ENCODE measurements at places on chromosomes 12 and 14. TPM values are rescaled to one million over a fixed set of nuclear protein-coding genes. Genes with fewer than 3 reads are reported as not detected.
A peak's percentile ranks its signal among the peaks of the same experiment; 100 is the strongest.

DNA sequence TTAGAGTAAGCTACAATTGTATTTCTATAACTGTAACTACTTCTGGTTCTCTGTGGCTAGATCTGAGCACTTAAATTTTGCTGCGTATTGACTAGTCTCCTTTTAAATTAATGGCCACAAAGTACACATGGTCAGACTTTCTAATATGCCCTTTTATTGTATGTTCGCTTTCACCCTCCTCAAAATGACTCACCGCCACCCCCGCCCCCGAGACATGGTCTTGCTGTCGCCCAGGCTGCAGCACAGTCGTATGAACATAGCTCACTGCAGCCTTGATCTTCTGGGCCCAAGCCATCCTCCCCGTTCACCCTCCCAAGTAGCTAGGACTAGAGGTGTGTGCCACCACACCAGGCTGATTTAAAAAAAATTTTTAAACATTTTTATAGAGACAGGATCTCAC is 11.8 kb downstream of the MTERF2 start:
- DNase-seq = no peak

GRCh38 chr12:126163984-126164383 is 1098.7 kb downstream of the AACS start:
- no peak for DNase-seq

DNA sequence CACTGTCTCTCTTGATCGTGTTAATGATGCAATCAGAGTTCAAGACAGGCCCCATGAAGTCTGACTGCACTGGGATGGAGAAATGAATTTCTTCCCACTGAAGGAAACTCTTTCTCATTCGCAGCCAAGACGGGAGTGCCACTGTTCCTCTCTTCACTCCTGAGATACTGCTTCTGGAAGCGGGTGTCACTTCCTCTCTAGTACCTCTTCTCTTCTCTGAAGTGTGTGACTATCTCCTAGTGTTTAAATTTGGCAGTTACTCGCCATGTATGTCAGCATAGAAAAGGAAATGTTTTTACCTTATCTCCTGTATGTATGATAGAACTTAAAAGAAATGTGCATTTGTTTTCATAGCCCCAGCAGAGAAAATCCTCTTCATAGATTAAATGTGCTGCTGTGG is 215.2 kb downstream of the ANO6 start:
- no peak for DNase-seq

- no peak for DNase-seq
Observed at GRCh38 chr14:56172074-56172473, 53.9 kb downstream of the PELI2 start.

DNA sequence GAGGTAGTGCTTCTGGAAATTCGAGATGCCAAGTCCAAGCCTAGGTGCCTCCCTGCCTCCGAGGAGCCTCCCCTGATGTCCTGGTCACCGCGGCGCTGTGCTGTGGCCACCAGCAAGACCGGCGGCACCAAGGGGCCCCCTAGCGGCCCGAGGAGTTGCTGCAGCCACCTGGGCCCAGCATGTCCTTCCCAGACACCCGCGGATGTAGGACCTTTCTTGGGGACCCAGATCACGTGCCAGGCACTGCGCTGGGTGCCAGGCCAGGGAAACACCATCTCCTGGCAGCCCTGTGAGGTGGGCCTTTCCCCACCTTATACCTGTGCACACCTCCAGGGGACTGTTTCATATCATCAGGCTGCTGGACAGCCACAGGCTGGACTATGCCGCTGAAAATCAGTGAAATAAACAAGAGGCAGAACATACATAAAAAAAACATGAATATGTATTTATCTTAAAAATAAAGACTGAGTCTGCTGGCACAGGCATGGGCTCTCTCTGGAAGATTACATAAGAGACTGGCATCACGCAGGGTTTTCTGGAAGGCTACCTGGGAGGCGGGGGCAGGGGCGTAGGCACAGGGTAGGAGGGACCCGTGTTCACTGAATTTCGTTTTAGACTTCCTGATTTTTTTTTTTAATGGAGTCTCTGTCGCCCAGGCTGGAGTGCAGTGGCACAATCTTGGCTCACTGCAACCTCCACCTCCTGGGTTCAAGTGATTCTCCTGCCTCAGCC is 15.9 kb upstream of the HHIPL1 start:
- DNase-seq = peak; percentile 82

DNA sequence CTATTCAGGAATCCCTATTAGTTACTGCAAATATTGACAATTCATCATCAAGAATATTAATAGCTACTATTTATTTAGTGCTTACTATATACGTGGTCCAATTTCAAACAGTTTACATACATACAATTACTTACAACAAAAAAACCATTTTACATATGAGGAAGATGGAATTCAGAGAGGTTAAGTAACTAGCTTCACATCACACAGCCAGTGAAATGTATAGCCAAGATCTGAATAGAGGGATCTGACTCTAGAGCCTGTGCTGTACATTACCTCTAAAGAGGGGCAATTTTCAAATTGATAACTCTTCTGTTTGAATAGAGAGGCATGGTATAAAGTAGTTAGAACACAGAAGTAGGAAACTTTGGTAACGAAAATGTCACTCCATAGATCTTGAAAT is 18.3 kb downstream of the SOX5 start:
- DNase-seq = no peak

GRCh38 chr12:92096346-92097136 is 49.1 kb downstream of the BTG1 start:
- DNase-seq = peak; percentile 64

DNA sequence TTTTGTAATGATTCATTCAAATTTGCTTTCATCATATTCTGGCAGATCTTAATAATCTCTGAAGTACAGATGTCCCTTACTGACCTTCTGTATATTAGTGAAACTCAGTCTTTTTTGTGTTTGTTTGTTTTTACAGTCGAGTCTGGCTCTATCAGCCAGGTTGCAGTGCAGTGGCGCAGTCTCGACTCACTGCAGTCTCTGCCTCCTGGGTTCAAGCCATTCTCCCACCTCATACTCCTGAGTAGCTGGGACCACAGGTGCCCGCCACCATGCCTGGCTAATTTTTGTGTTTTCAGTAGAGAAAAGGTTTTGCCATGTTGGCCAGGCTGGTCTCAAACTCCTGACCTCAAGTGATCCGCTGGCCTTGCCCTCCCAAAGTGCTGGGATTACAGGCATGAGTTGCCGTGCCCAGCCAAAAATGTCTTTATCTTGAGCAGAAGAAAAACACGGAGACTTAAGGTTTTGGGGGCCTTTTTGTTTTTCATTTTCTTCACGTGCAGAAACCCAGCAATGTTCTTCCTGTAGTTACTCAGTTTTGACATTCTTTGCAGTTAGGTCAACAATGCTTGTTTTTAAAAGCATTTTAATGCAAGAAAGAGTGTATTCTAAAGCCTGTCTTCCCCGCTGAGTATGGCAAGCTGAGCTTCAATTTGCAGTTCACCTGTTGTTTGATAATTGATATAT is 79.5 kb downstream of the FAR2 start:
- DNase-seq = no peak

CDK17 gene
- total RNA-seq = 23.9 TPM

GRCh38 chr14:60349663-60350365 is 100.8 kb downstream of the PPM1A start:
- DNase-seq = peak; percentile 90

TESPA1 gene
- not detected for total RNA-seq

IL22 gene
- not detected for total RNA-seq

DNA sequence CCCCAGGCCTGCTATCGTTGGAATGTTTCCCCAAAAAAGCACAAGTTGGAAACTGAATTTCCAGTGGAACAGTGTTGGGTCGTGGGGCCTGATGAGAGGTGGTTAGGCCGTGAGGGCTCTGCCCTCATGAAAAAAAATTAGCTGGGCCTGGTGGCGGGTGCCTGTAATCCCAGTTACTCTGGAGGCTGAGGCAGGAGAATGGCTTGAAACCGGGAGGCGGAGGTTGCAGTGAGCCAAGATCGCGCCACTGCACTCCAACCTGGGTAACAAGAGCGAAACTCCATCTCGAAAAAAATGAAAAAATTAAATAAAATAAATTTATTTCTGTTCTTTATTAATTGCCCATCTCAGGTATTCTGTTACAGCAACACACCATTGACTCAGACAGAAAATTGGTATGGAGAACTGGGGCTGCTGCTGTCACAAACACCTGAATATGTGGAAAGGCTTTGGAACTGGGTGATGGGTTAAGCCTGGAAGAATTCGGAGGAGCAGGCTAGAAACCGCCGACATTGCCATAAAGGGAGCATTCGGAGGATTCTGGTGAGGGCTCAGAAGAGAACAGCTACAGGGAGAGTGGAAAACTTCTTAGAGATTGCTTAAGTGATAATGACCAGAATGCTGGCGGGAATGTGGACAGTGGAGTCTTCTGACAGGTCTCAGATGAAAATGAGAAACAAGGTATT is 17.1 kb upstream of the RCOR1 start:
- no peak for DNase-seq

DNA sequence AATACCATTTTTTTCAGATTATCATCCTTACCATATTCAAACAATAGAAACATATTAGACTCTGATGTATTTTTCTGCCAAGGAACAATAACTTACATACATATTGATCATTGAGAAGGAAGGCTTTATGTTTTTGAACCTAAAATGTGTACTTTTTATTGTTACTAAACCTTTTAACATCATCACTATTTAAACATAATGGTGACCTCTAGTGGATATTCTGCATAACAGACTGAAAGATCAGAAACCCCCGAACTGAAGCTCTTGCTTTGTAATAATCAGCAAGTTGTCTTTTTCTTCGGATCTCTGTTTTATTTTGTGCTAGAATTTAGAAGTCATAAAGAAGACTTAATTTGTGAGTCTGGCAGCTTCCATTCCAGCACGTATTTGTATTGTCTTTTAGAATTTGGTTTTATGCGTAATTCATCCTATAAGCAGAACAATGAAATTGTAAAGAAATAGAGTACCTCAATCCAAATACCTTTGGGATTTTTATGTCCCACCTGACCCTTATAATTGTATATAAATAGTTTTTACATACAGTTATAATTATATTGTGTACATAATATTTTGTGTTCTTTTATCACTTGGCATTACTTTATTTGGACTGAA is 125.9 kb upstream of the ATF1 start:
- peak; percentile 73 for DNase-seq

TMEM19 gene
- 14.3 TPM for total RNA-seq

- peak; percentile 60 for DNase-seq
Observed at GRCh38 chr12:29889737-29890136, 106.0 kb upstream of the TMTC1 start.

GRCh38 chr12:9808504-9808903 is 18.8 kb upstream of the KLRF1 start:
- no peak for DNase-seq

GRCh38 chr12:98408681-98409080 is 106.7 kb upstream of the TMPO start:
- no peak for DNase-seq

DNA sequence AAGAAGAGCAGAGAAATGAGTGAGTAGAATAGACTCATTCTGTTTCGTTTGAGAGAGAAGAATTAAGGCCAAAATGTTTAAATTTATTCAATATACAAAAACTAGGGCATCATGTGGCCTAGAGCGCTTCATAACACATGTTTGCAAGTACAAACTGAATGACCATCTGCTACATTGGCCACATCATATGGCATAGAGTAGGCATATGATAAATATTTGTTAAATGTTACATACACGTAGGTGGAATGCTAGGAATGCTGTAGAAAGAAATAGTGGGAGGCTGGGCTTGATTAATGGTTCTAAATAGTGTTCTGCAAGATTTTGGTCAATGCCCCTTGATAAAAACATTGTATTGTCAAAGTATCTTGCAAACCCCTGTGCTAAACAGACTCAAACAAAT is 10.8 kb downstream of the MGP start:
- DNase-seq = peak; percentile 23

DNA sequence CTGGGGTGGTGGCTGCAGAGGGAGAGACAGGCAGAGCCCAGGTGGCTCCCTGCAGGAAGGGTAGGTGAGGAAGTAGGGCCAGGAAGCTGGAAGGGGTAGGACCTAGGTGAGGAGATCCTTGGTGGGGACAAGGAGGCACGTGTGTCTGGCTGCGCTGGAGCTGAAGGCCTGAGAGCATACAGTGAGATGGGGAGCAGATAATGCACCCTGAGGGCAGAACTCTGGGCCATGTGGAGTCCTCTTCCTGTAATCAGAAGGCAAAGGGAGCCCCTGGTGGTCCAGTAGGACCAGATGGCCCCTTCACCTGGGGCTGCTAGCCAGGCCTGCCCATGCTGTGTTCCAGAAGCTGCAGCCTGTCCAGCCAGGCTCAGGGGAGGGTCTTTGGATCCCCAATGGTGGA is 15.3 kb upstream of the KRT80 start:
- no peak for DNase-seq

GRCh38 chr14:74886001-74886400 is 4.3 kb downstream of the DLST start:
- no peak for DNase-seq

DNA sequence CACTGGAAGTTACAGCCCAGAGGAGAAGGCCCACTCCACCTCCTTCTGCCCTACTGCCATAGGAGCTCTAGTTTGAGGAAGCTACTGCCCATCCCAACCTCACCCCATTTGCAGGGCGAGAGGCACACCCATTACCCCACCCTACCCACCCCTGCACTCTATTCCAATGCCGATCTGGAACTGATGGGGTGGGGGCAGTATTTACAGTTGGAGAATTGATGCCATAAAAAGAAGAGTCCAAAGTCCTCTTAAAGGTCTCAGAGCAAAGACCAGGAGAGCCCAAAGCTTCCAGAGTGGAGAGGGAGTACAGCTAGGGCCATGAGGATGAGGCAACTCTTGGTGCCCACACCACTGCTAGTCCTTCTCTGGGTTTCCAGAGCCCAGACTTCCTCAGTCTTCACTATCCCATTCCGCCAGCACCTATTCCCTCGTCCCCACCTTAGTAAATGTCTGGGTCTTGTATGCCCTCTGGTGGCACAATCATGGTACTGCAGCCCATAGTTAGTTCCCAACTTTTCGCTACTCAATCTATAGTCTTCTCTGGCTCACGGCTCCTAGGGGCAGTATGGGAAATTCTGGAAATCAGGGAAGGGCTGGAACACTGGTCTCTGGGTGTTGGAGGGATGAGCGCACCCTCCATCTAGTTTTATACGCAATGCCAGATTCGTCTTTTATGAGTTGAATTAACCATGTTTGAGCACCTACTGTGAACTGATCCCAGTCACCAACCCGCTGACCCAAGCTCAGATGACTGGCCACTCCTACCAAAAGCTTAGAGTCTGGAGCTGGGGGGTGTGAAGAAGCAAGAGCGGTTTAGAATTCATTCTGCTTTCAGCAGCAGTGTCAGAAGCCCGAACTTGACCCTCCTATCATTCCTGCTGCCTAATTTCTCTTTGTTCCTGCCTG is 6.9 kb upstream of the ADCY6 start:
- peak; percentile 93 for DNase-seq

IRAK4 gene
- 5.6 TPM for total RNA-seq
